Right cardiac atrium (tissue), 5 donors: ENCODE measurements at places on chromosomes 6 and 20. TPM values are rescaled to one million over a fixed set of nuclear protein-coding genes. Genes with fewer than 3 reads are reported as not detected.

DNA sequence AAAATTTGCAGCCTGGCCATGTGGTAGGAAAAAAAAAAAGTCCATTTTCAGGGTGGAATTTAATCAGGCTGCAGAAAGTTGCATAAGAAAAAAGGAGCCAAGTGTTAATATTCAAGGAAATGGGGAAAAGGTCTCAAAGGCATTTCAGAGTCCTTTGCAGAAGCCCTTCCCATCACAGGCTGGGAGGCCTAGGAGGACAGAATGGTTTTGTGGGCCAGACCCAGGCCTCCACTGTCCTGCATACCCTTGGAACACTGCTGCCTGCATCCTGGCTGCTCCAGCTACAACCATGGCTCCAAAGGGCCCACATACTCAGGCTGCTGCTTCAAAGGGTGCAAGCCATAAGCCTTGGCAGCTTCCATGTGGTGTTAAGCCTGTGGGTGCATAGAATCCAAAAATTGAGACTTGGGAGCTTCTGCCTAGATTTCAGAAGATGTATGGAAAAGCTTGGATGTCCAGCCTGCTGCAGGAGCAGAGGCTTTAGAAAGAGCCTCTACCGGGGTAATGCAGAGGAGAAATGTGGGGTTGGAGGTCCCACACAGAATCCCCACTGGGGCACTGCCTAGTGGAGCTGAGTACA is 239.0 kb upstream of the STXBP5 start:
- no peak for DNase-seq

GRCh38 chr6:109879521-109879920 is 98.6 kb upstream of the GPR6 start:
- DNase-seq = no peak

- DNase-seq = no peak
These were observed 27.8 kb downstream of the TNFAIP3 start for GRCh38 chr6:137894779-137895385.

DNA sequence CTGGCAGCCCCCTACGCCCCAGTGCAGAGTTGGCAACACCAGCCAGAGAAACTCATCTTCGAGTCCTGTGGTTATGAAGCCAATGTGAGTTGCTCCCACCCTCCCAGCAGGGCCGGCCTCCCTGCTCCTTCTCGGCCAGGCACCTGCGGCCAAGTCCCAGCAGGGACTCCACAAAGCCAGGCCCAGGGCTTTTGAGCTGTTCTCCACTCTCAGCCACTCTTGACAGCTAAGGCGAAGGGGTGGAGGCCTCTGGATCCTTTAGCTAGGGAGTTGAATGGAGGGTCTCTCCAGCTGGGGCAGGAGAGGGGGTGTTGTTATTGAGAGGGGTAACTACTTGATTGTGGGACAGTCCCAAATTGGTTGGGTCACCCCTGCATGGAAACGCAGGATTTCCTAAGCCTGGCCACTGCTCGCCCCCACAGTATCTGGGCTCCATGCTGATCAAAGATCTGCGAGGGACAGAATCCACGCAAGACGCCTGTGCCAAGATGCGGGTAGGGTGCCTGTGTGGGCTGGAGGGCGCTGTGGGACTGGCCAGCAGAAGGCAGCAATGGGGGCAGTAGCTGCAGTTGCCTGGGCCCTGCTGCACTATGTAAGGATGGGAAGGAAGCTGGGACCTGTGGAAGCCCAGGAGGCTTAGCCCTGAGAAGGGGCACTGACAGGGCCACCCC is 58.3 kb downstream of the TCP11 start:
- DNase-seq = no peak

- DNase-seq = no peak
These were observed 101.1 kb upstream of the RREB1 start for GRCh38 chr6:7006515-7007191.

- DNase-seq = no peak
These were observed at the start of gene MYLK4 for GRCh38 chr6:2750832-2751231. TSS of gene MYLK4 (minus strand) at chr6:2750922. CDS start at chr6:2749294, 1,628 bp downstream.

DNA sequence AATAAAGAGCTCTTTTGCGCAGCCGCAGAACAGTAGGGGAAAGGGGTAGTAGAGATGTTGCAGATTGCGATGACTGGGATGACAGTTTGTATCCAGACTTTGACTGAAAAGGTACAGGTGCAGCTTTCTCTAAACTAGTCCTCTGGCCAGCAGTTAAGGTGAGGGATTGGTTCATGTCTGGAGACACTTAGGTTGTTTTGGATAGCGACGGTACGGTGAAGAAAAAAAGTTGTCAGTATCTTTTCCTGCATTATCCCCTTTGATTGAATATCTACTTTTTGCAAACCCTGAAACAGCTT is 537 bp downstream of the PRR3 start:
- no peak for DNase-seq

- DNase-seq = no peak
These were observed 1.8 kb downstream of the EPHA7 start for GRCh38 chr6:93417421-93418013.

GRCh38 chr6:63023726-63024125 is 187.5 kb upstream of the FKBP1C start:
- DNase-seq = no peak

- no peak for DNase-seq
These were observed 49.2 kb downstream of the RPP21 start for GRCh38 chr6:30394139-30394538.

FGD2 gene
- 6.4 TPM for total RNA-seq

SRMS gene
- total RNA-seq = not detected

MYLK4 gene
- total RNA-seq = 2.3 TPM

SAPCD1 gene
- total RNA-seq = not detected

OR2J2 gene
- total RNA-seq = not detected

TMEM200A gene
- total RNA-seq = 0.18 TPM
